A549 treated with RU486 at 1 μM for 4 hours (cell line): ENCODE measurements at places on chromosomes 6 and 20. TPM values are rescaled to one million over a fixed set of nuclear protein-coding genes. Genes with fewer than 3 reads are reported as not detected.

The CCN6 gene
- not detected in 5 replicates for total RNA-seq

The BHLHE23 gene
- total RNA-seq = not detected in 5 replicates

The WFDC2 gene
- total RNA-seq = not detected in 5 replicates

The TRIM31 gene
- total RNA-seq = 1.6 to 3.1 TPM (median 2.3 TPM) in 5 replicates

The PCK1 gene
- 0.05 to 0.13 TPM in 2 of 5 replicates, not detected in the others for total RNA-seq

The VSTM2L gene
- total RNA-seq = 6.1 to 10.0 TPM (median 7.4 TPM) in 5 replicates

The RAET1G gene
- 7.3 to 13.0 TPM (median 9.7 TPM) in 5 replicates for total RNA-seq

The GRIK2 gene
- total RNA-seq = 0.19 to 0.41 TPM (median 0.28 TPM) in 5 replicates

The PTGIS gene
- total RNA-seq = 0.07 TPM in 2 of 5 replicates, not detected in the others

The SLC16A10 gene
- total RNA-seq = 0.30 to 0.51 TPM (median 0.38 TPM) in 5 replicates
